ENCODE measurements at places on chromosomes 2 and 18.
A peak's percentile ranks its signal among the peaks of the same experiment; 100 is the strongest.

DNA sequence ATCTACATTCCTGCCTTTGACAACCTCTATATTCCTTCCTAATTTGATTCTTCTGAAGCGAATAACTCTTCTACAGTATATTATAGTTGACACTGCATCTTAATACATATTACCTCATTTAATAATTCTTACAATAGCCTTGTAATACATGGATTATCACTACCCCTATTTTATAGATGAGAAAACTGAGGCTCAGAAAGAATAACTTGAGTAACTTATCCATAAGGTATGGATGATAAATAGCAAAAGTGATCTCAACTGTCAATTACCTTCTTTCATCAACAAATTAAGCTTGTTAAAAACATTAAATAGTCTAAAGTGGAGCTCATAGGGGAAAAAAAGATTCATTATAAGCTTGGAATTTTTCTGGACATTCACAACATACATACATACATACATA lies 4.6 kb downstream of the VPS54 start:
- no peak for DNase-seq

DNA sequence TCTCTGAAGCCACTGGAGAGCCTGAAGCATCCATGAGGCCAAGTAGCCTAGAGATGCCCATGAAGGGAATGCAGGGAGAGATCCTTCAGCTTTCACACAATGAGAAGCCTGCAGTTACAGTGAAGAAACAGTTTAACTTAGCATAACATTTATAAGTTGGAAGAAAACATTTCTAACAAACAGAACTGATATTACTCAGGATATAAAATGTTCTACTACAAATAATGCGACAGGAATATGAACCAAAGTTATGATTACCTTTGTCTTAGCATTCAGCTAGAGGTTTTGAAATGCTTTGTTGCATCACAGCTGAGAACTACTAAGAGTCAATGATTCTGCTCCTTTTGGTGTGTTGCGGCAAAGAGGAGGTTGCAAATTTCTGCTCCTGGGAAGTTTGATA lies 6.9 kb upstream of the KYNU start:
- no peak for DNase-seq

- DNase-seq, result no peak
Measured at GRCh38 chr2:178330175-178331017, 120.6 kb downstream of the PRKRA start.

GRCh38 chr18:56935434-56936040 lies 211.3 kb upstream of the BOD1L2 start:
- no peak for DNase-seq

- peak; percentile 5 for DNase-seq
Measured at GRCh38 chr18:36786686-36787085, 42.1 kb downstream of the TPGS2 start.

GRCh38 chr18:26901020-26901419 lies 35.5 kb upstream of the AQP4 start:
- DNase-seq, result no peak

- DNase-seq, result no peak
Measured at GRCh38 chr18:35041815-35042387, 688 bp downstream of the MAPRE2 start.

DNA sequence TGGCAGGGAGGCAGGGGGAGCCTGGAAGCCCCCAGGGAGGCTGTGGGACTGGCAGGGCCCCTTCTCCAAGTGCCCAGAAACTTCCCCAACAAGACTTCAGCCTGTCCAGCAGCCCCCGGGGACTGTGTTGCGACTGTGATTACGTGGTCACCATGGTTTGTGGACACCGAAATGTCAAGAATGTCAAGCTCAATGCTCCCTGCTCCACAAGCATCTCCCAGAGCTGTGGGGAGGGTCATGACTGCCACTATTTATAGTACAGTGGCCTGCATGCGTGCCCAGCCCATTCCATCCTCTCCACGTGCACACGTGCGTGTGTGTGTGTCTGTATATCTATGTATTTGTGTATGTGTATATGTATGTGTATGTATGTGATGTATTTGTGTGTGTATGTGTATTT lies 93.8 kb upstream of the MBOAT2 start:
- DNase-seq, result no peak

DNA sequence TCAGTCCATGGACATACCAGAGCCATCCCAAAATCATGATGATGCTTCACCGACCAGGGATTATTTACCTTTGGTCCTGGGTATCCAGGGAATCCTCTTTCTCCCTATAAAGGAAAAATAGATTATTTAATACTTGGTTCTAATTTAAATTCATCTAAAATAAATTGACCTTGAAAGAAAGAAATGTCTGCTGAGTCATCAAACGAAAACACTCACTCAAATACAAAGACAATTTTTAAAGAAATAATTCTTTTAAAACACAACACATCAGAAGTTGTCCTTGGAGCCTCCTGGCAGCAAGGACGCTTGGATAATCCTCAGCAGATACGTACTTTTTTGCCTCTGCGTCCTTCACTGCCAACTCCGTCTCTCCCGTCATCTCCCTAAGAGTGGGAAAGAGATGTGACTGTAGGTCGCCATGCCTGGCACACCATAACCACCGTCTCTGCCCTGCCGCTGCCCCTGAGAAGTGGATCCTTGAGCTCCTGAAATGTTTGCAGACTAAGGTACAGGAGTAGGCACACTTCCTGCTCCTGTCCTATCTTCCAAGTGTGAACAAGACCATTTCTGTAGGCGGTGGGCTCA lies 65.6 kb downstream of the COL6A3 start:
- DNase-seq, result no peak

DNA sequence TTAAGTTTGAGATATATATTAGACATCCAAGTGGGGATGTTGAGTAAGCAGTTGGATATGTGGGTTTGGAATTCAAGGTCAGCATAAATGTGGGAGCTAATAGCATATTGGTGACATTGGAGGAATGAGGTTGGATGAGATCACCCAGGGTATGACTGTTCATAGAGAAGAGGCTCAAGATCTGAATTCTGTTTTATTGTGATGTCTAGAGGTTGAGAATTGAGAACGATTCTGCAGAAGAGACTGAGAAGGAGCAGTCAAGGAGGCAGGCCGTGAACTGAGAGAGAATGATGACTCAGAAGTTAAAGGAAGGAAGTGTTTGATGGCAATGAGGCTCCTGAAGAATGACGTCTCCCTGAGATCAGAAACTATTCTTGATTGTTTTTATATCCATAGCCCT lies 5.9 kb downstream of the SERPINB11 start:
- DNase-seq, result no peak

- DNase-seq, result no peak
Measured at GRCh38 chr18:49988733-49989132, 175.4 kb upstream of the ACAA2 start.

GRCh38 chr2:64354857-64355680 lies 98.9 kb upstream of the LGALSL start:
- DNase-seq, result no peak

DNA sequence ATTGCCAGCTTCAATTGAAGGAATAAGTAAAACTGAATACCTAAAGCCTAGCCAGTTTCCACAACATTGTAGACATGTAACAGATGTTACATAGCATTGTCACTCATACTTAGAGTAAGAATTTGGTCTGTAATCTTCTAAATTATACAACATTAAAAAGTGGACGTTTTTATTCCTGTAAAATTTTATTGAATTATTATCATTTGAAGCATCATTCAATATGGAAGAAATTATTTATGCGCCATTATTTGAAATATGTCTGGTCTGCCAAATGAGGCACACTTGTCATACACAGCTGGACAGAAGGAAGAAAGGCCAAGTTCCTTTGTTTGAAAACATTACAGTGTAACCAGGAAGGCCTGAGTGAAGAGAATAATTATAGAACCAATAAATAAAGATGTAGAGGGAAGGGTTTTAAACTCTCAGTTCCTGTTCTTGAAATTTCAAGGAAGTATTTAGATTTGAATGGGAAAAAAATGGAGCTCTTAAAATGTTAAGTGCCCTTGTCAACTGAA lies 575.5 kb downstream of the LRRTM4 start:
- no peak for DNase-seq

- DNase-seq, result no peak
Measured at GRCh38 chr2:202444000-202444399, 67.9 kb downstream of the BMPR2 start.

DNA sequence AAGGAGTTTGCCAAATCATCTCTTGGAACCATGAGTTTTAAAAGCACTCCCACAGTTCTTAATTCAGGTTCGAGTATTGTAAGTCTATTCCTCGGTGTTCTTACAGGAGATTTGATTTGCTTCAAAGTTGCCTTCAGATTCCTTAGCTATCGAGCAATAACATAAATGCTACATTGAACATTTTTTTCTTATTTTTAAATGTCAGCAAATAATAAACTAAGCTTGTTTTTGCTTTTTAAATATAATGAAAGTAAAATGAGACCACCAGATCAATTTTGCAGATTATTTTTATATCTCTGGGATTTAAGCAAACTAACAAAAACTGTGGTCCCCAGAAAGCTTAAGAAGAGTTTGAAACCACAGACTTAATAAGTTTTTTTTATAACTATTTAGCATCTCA lies 195.5 kb downstream of the LNPK start:
- no peak for DNase-seq

DNA sequence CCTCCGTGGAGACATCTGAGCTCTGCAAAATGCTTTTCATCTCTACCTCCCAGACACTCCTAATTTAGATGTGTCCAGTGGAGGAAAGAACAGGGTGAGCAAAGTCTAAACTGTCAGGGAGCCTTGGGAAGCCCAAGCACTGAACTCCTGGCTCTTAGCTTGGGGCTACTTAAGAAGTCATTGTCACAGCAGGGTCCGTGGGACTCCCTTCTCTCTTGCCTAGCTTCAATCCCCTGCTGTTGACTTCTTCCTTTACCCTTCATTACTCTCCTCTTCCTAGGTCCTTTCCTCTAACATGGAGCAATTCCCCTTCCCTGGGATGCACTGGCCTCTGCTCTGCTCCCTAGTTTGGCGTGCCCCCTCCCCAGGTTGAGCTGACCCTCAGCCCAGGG lies 3.4 kb downstream of the OSR1 start:
- no peak for DNase-seq

DNA sequence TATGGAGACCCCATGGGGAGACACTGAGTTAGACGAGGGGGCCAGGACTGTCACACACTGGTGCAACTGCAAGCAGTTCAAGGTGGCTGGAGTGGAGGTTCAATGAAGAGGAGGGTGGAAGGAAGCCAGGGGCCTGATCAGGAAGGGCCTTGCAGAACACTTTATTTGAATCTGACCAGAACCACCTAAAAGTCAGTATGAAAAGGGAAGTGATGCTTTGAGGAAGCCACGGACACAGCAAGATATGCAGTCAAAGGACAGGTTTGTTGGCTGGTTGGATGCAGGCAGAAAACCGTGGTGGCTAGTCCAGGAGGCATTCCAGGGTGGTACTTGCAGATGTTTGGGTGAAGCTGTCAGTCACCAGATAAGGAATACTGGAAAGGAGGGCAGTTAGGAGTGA lies 3.5 kb upstream of the FAM124B start:
- no peak for DNase-seq

- no peak for DNase-seq
Measured at GRCh38 chr2:223618172-223619035, 16.2 kb upstream of the SCG2 start.

- DNase-seq, result no peak
Measured at GRCh38 chr2:200705305-200706041, 106.2 kb upstream of the BZW1 start.

DNA sequence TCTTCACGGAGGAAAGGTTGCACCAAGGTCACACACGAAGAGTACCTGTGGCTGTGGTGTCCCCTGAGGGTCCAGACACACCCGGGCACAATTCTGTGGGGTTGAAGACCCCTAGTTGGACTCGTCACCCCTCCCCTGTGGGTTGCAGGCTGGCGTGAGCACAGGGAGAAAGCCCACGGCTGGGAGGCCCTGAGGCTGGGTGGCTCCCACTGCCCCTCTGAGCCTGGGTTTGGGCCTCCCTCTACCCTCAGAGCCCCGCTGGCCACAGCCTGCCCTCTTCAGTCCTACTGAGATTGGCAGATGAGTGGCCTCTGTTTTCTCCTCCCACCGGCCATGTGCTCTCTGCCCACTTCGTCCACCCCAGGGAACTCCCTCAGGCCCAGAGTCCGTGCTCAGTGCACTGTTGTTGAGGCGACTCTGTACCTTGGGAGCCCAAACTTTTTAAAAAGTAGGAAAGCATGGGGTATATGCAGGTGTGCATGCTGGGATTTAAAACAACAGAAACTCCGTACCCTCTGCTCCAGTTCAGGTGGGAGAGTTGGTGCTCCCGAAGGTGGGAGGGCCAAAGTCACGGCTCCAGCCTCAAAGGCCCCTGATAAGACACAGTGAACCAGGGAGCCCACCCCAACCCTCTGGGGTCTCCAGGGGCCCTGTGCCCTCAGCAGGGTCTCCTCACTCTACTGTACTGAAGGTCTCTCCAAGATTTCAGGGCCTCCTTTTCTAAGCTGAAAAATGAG lies 19.1 kb downstream of the RAMP1 start:
- no peak for DNase-seq

GRCh38 chr2:160224060-160224459 lies 24.0 kb upstream of the ITGB6 start:
- DNase-seq, result no peak

DNA sequence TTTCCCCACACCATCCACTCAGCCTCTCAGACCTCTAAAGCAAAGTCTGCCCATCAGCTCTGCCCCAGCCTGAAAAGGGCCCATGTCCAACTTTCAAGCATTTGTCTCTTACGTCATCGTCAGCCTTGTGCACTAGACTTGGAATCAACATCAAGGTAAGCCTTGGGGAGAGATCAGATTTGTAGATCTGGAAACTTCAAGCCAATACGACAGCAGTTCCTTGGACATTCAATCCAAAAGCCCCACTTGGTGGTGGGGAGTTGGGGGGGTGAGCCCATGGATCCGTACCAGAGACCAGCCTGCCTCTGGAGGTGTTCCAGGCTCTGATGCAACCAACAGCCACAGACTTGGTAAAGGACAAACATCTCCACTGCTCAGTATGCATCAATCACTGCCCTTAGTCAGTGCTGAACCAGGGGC lies 206.8 kb upstream of the MEIS1 start:
- DNase-seq, result no peak

GRCh38 chr2:211103989-211104388 lies 547.6 kb downstream of the CPS1 start:
- DNase-seq, result no peak

DNA sequence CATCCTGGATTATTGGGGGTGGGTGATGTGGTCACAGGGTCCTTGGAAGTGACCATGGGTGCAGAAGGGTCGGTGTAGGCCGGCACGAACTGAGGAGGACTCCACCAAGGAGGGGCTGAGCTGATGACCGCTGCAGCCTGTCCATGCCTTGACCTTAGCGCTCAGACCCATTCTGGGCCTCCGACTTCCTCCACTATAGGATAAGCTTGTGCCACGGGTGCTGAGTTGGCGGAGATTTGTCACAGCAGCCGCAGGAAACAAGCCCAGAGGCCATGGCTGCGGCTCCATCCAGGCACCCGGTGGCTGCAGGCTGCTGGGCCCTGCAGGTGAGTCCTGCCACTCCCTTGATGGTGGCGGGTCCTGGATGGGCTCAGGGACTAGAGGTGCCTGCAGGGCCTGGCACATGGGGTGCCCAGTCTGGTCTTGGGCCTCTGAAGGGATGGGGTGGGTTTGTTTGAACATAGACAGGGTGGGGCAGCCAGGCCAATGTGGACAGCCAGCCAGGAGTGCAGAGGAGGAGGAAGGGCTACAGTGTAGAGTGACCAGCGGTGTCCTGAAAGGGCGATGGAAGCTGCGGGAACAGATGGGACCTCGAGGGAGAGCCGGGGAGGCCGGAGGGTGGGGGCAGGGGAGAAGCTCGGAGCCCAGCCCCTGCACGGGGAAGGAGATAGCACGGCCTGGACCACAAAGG lies 84.8 kb downstream of the SEPTIN10 start:
- no peak for DNase-seq

GRCh38 chr2:98868548-98869271 lies 67.3 kb downstream of the CRACDL start:
- DNase-seq, result peak; percentile 26

- no peak for DNase-seq
Measured at GRCh38 chr2:112001942-112002341, 53.1 kb upstream of the TMEM87B start.

All from Caco-2 (cell line).